IMR-90 (cell line): ENCODE measurements at places on chromosomes 1 and 21. TPM values are rescaled to one million over a fixed set of nuclear protein-coding genes. Genes with fewer than 3 reads are reported as not detected.

DNA sequence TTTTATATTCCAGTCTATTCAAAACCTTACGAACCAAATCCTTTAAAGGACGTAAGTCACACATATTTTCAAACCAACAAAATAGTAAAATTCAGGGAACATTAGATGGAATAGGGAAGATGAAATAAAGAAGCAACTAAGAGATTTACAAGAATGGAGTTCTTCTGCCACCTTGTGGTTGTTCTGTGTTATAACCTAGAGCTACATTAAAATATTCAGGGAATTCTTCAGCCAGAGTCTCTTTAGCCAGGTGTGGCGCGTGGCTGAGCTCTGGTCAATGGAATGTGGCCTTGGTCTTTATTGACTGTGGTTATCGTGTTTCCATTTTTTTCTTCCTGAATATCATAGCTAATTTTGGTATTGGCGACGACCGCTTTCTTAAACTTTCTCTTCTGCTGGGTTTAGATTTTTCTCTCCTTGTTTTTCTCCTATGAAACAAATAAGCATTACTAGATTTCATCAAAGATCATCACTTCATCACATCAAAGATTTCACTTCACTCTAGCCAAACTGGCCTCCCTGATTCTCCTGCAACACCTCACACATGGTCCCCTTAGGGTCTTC, 221.3 kb downstream of the MRPL39 start:
- peak; percentile 77 for DNase-seq

- peak; percentile 89 for DNase-seq
These were observed 201.0 kb downstream of the SIPA1L2 start for GRCh38 chr1:232428786-232429530.

DNA sequence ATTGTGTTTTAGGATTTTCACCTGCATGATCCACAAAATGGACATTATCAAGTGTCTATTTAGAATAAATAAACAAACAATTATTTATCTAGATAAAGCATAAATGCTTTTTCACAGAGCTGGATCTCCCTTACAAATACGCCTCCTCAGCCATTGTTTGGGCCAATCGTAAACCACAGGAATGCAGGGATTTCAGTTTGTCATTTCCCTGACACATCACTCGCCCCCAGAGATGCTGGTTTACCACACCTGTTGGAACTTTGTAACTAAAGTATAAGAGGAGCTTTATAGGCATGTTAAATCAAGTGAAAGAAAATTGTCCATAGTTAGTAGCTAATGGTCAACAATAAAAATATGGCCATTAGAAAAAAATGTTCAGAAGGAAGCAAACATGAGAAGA, 40.3 kb downstream of the GPR88 start:
- DNase-seq = no peak

GRCh38 chr1:86018283-86018923, 138.2 kb downstream of the COL24A1 start:
- DNase-seq = peak; percentile 23

DNA sequence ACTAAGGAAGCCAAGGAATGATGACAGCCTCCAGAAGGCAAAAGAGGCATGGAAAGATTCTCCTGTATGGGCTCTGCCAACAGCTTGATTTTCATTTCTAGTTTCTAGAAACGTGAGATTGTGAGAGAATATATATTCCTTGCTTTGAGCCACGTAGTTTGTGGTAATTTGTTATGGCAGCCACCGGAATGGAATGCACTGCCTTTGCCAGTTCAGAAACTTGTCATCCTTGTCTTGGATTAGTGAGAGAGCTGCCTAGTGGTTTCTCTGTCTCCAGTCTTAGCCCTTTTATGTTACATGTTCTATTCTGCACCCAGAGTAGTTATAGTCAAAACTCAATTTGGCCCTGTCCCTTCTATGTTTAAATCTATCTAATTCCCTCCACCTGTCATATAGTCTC, 216.0 kb upstream of the PTGFR start:
- peak; percentile 91 for DNase-seq

GRCh38 chr1:111501645-111502044, 1.8 kb downstream of the ADORA3 start:
- no peak for DNase-seq

DNA sequence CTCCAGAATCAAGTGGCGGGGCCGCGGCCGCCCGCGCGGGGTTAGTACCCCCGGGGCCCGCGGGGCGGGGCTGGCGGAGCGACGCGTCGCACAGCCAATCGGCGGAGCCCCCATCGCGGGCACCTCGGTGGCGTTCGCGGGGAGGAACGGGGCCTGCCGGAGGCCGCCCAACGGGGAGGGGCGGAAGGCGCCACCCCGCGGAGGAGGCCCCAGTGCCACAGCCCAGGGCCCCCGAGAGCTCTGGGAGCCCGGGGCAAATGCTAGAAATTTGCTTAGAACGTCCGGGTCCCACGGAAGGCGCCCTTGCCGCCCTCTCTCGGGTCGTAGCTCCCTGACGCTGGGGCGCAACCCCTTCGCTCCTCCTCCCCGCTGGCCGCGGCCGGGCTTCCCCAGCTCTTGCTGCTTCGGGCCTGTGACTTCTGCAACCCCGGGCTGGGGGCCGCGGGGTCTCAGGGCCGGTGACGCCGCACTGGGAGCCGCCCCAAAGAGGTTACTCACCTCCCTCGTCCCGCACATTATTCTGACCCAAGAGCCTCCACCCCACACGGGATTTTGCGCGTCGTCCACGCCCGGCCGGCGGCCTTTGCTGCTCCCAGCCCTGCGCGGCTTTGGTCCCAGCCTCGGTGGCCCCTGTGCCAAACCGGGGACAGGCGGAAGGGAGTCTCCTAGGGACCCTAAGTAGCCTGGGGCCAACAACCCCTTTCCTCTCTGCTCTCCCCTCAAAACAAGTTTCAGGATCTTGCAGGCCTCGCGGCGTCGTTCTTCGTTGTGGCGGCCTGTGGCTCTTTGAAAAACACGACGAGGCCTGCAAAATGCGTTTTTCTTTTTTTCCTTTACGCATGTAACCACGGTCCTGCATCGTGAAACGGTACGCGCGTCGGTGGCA, at the start of gene RUNX3:
TSS of gene RUNX3 (minus strand) at position 17 of the 886 bp plus-strand sequence. CDS start 408 bp downstream, outside the sequence.
- no peak for DNase-seq

- no peak for DNase-seq
These were observed 210.4 kb downstream of the KCNK2 start for GRCh38 chr1:215292932-215293331.

DNA sequence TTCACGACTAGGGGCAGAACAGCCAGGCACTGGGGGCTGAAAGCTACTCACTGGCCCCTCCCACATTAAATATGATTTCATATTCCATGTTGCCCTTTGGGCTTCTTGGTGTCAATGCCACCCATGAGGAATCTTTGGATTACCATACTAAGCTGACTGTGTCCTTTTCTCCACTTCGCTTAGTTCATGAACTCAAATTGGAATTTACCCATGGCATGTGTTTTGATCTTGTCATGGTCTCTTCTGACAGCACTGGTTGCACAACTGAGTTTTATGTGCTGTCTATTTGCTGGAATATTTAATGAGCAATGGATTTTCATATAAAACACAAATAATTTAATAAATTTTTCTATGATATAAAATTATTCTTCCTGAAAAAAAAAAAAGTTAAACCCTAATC, 59.2 kb downstream of the SERBP1 start:
- DNase-seq = no peak

- DNase-seq = no peak
These were observed 8.5 kb downstream of the CLDN19 start for GRCh38 chr1:42731585-42731984.

DNA sequence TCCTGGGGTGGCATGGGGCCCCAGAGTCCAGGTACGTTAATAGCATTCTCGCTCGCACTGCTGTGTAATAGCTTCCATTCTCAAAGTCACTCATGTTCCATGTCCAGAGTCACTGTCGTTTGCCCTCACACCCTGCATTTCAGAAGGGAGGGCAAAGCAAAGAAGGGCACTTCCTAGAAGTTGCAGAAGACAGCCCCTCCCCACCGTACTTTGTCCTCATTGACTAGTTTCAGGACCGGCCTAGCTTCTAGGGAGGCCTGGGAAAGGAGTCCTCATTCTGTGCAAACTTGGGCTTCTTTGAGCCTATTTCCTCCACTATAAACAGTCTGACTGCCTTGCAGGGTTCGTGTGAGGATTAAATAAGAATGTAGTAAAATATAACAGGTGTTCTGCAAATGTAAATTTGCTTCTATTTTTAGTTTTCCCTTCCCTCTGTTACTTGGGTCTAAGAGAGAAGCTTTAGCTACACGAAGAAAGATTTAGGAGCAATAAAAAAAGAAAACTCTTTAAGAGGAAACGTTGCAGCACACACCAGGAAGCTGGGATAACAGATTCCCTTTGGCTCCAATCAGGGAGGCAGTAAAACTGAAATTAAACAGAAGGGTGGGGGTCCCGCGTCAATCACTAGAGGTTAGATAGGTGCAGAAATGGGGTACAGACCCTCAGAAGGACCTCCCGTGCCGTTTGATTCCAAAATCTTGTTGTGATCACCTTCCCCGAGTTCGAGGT, 40.1 kb downstream of the ACTL8 start:
- no peak for DNase-seq

- peak; percentile 45 for DNase-seq
These were observed 39.8 kb downstream of the DIP2A start for GRCh38 chr21:46498335-46499050.

GRCh38 chr1:163824490-163824889, 502.7 kb downstream of the NUF2 start:
- DNase-seq = no peak

- peak; percentile 30 for DNase-seq
These were observed 62.8 kb downstream of the NGF start for GRCh38 chr1:115275216-115275615.

DNA sequence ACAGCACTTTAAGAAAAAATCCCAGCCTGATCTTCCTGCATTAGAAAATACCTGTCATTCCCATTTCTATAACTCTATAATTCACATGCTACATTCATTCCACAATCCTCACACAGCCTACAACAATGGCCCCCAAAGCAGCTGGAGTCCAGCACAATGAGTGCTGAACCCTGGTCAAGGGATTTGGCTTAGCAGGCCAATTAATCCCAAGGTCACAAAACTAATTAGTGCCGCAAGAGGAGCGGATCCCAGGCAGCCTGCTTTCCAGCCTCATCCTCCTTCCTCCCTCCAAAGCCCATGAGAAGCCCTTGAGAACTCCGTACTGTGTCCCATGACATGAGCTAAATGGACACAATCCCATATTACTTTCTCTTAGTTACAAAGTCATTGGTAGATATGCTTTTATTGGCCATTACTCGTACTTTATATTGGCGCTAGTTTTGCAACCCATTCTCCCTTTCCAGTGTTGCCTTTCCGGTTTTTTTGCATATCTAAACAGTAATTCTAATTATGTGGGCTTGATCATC, 94.8 kb downstream of the DAB1 start:
- no peak for DNase-seq

- DNase-seq = peak; percentile 67
These were observed 76.4 kb upstream of the DNAH14 start for GRCh38 chr1:224852901-224853568.

DNA sequence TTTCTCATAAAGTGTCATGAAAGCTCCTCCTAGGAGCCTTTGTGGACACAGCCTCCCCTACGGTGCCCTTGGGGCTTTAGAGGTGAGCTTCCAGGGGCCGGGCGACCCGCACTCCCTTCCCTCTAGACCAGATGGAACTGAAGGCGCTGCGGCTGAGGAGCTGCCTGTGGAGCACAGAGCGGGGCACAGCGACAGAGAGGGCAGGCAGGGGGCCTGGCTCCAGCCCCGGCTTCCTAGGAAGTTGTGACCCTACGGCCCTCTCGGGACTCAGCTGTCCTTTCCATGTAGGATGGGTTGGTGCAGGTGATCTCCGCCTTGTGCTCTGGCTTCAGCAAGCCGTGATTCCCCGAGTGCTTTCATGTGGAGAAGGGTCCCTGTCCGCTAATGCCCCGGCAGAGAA, 23.6 kb upstream of the NEK2 start:
- DNase-seq = no peak

GRCh38 chr1:57036641-57037579, 71.1 kb upstream of the C8B start:
- DNase-seq = no peak

DNA sequence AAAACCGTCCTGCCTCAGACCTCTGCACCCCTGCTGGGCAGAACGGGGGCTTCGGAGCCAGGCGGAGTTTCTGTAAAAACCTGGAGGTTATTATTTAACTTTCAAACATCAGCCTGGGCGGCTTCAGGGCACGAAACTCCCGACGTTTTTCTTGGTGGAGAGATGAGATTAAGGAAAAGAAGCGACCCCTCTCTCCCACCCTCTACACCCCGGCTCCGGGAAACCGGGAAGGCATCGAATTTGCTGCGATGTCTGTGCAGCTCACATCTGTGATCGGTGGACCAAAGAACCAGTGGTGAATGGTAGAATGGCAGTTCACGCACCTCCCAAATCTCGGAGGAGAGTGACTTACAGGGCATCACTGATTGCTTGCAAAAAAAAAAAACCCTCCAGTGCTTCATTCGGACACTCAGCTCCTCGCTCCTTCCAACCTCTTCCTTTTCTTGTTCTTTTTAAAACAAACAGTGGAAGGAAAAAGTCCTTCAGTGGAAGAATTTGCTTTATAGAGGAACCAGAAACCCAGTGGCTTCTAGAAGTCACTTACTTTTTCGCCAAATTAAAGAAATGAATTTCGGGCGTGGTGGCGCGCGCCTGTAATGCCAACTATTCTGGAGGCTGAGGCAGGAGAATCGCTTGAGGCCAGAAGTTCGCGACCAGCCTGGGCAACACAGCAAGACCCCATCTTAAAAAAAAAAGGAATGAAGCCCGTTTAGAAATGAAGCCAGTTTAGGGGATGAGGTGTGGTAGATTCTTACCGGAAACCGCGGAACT, 884 bp downstream of the PHACTR4 start:
- peak; percentile 48 for DNase-seq

GRCh38 chr1:166090244-166090643, 76.6 kb downstream of the FAM78B start:
- no peak for DNase-seq

Gene TBX15
- not detected in 2 replicates for total RNA-seq

Gene EPHB2
- total RNA-seq = 54.7 and 58.8 TPM in 2 replicates

Gene TMEM269
- total RNA-seq = not detected in 2 replicates

Gene PADI4
- total RNA-seq = not detected in 2 replicates

Gene KCNE2
- not detected in 2 replicates for total RNA-seq

Gene CASQ1
- 0.18 TPM in 1 of 2 replicates, not detected in the other for total RNA-seq
